Esophagus muscularis mucosa (tissue), 4 donors: ENCODE measurements at places on chromosomes 2 and 18. TPM values are rescaled to one million over a fixed set of nuclear protein-coding genes. Genes with fewer than 3 reads are reported as not detected.

AQP12A gene
- not detected for total RNA-seq

GRCh38 chr2:215526341-215526740, 90.5 kb upstream of the FN1 start:
- peaks cover 13% of the 10 kb centered on the region for H3K4me1 ChIP-seq
- DNase-seq: no peak

DNA sequence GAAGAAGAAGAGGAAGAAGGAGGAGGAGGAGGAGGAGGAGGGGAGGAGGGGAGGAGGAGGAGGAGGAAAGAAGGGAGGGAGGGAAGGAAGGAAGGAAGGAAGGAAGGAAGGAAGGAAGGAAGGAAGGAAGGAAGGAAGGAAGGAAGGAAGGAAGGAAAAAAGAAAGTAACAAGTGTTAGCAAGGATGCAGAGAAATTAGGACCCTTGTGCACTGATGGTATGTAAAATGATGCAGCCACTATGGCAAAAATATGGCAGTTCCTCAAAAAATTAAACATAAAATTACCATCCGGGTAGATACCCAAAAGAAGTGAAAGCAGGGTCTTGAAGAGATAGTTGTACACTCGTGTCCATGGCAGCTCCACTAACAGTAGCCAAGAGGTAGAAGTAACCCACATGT, 67.4 kb downstream of the DYM start:
- H3K4me3 ChIP-seq: no peak overlapping the region
- H3K27ac ChIP-seq: no peak overlapping the region
- peaks cover 4% of the 10 kb centered on the region for H3K4me1 ChIP-seq
- no peak for DNase-seq
- no peaks in the 10 kb centered on the region for H3K27me3 ChIP-seq

DNA sequence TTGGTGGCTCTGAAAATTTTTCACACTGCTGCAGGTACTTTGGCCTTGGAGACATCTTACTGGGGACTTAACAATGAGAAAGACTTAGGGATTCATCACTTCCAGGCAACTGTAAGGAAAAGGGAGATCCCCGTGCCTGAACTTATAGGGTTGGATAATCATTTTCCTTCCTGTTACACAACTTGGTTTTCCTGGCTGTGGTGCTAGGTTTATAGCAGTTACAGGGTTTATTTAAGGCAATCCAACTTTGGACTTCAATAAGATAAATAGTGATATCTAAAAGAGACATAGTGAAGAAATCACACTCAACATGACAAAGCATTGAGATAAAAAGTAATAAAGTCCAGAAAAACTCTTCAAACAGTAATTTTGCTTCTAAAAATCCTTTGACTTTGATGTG, 70.2 kb upstream of the RAPH1 start:
- H3K36me3 ChIP-seq: no peaks in the 10 kb centered on the region
- no peak overlapping the region for H3K27ac ChIP-seq
- no peaks in the 10 kb centered on the region for H3K27me3 ChIP-seq

DNA sequence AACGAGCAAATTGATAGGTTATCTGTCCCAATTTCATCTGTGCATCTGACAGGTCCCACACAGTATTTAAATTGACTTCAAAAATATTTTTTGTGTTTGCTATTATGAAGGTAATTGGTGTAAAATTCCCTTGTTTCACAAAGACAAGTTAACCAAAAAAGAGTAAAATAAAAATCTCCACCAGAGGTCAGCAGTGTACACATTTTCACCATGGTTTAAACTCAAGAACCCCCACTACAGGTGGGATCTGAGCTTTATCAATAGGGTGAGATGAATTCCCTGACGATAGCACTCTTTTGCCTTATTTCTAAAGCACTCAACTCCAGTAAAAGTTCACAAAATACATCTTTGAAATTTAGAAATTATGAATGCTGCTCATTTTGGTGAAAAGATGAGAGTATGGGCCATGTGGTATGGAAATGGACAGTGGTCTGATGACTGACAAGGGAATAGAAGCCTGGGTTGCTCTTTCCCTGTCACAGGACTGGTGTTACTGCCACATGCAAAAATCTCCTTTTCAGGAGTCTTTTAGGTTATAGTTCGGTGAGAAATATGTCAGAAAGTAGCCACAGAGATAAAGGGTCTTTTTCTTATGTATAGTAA, 68.0 kb downstream of the SERPINB8 start:
- no peak overlapping the region for H3K27ac ChIP-seq
- no peaks in the 10 kb centered on the region for H3K27me3 ChIP-seq
- H3K4me1 ChIP-seq: no peaks in the 10 kb centered on the region
- no peak overlapping the region for H3K4me3 ChIP-seq
- no peaks in the 10 kb centered on the region for H3K36me3 ChIP-seq

- no peak overlapping the region for H3K27ac ChIP-seq
- H3K4me3 ChIP-seq: no peak overlapping the region
- H3K4me1 ChIP-seq: peaks cover 37% of the 10 kb centered on the region
- H3K36me3 ChIP-seq: peaks cover 19% of the 10 kb centered on the region
These were observed 2.1 kb upstream of the SPIRE1 start for GRCh38 chr18:12659904-12660605.

- H3K4me3 ChIP-seq: no peak overlapping the region
- H3K36me3 ChIP-seq: no peaks in the 10 kb centered on the region
- no peak overlapping the region for H3K27ac ChIP-seq
- peaks cover 35% of the 10 kb centered on the region for H3K27me3 ChIP-seq
- DNase-seq: no peak
These were observed 28.0 kb upstream of the CCNYL1 start for GRCh38 chr2:207683438-207683837.

WNT10A gene
- total RNA-seq: 0.17 TPM
